ENCODE measurements at places on chromosomes 7 and 10. TPM values are rescaled to one million over a fixed set of nuclear protein-coding genes. Genes with fewer than 3 reads are reported as not detected.

DNA sequence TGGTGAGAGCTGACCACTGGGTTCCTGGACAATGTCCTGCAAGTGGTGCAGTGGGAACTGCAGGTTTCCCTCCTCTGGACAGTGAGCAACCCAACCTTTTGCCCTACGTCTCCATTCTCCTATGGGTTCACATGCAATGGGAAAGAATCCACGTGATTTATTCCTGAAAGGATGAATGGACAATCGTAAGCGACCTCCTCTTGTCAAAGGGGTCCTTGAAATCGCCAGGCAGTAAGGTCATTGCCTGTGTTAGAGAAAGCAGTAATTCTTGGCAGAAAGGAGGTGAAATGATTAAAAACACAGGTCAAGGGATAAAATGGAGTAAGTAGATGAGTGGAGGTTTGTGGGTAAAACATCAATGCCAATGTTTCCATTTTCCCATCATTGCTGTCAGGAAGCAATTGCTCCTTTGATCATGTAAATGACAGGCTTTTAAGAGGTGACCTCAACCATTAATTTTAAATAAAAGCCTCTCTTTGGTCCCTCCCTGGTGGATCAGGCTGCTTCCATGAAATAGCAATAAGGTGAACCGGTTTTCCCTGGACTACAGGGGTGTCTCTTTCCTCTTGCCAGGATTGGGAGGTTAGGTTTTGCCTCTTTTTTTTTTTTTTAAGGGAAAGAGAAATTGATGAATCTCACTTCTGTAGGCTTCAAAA lies 330.0 kb upstream of the PRKCQ start:
- H3K27me3 ChIP-seq = peaks cover 3% of the 10 kb centered on the region
- no peak overlapping the region for H3K27ac ChIP-seq
- no peak for DNase-seq
- H3K4me1 ChIP-seq = no peaks in the 10 kb centered on the region
- no peak overlapping the region for H3K4me3 ChIP-seq
- H3K36me3 ChIP-seq = peaks cover 1% of the 10 kb centered on the region

- H3K4me3 ChIP-seq = no peak overlapping the region
- H3K4me1 ChIP-seq = no peaks in the 10 kb centered on the region
- no peak overlapping the region for H3K27ac ChIP-seq
- no peak for DNase-seq
These were observed 35.4 kb upstream of the INHBA start for GRCh38 chr7:41738336-41738735.

GRCh38 chr7:120733143-120733542 lies 124.8 kb downstream of the TSPAN12 start:
- no peak overlapping the region for H3K27ac ChIP-seq
- H3K36me3 ChIP-seq = peaks cover 8% of the 10 kb centered on the region
- no peak for DNase-seq
- H3K27me3 ChIP-seq = no peaks in the 10 kb centered on the region
- peaks cover 3% of the 10 kb centered on the region for H3K4me1 ChIP-seq
- no peak overlapping the region for H3K4me3 ChIP-seq

PPP1R17 gene
- total RNA-seq = 0.96 TPM

DNA sequence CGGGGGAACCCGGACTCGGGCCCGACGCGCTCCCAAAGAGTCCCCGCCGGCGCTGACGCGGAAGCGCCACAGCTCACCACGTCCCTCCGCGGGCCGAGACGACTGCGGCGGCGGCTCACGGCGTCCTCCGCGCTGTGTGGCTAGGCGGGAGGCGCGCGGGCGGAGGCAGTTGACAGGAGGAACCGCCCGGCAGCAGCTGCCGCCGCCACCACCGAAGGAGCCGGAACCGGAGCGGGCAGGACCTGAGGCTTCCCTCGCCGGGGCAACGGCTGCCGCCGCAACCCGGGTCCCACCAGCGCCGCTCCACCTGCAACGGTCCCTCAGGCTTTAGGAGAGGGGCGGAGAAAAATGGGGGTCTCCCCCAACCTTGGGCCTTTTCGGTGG lies 334 bp downstream of the ZNF800 start:
- H3K4me1 ChIP-seq = peaks cover 13% of the 10 kb centered on the region
- DNase-seq = peak; percentile 53
- H3K27me3 ChIP-seq = peaks cover 24% of the 10 kb centered on the region
- H3K27ac ChIP-seq = peak overlapping the region; percentile 95

STAG3 gene
- 2.4 TPM for total RNA-seq
